ENCODE measurements at places on chromosomes 2 and 18.

DNA sequence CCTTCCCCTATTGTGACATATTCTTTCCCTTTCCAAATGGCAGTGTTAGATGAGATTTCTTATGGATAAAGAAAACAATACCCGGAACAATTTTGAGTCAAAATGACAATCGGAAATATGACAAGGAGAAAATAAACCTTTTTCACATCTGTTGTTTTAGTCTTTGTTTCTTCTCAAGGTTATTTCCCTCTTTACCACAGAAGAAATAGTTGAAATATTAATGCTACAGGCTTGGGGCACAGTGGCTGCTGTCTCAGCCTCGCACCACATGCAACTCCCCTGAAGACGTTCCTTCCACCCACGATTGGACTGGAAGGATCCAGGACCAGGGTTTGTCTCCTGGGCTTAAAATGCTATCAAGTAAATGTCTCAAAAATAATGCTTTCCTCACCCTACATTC is 77.6 kb downstream of the FHOD3 start:
- DNase-seq, result no peak

- DNase-seq, result no peak
Measured at GRCh38 chr2:162458240-162458639, 114.3 kb downstream of the GCA start.

DNA sequence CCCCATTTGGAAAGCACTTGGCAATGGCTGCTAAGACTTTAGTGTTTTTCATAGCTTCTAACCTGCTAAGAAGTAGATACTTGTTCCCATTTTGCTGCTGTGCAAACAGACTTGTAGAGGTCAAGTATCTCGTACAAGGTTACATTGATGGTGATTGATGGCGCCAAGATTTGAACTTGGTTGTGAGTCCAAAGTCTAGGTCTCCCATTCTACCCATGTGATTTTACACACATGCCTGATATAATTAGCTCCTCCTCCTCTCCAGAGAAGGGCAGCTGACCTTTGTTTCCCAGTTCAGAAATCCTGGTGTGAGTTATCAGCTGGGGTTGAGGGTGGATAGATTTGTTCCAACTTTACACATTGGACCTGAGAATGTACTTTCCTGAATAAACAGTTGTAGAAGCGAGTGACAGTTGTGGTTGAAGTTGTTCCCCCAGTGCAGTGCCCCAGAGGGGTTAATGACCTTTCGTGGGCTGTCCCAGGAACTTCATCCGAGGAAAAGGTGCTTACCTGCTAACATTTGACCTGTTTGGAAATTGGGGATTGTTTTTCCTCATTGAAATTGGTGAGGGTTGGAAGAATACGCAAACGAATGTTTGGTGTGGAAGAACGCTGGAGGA is 10.4 kb downstream of the TCF7L1 start:
- no peak for DNase-seq

DNA sequence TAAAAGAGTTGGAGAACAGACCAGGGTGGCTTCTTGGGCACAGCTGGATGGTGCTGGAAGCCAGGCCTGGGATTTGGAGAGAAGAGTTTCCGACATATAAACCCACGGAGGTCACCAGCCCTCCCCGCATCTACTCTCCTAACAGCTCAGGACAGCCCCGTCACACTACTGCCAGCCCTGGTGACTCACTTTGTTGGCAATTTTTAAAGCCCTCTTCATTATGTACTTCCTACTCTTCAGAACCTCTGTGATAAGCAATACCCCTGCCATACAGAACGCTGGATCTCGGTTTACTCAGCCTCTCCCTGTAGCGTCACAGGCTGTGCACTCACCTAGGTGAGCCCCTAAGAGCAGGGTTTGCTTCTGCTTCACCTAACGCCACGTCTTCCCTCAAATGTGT is 48.1 kb downstream of the ID2 start:
- no peak for DNase-seq

- DNase-seq, result peak; percentile 21
Measured at GRCh38 chr2:127859712-127860085, 1.7 kb upstream of the POLR2D start.

- no peak for DNase-seq
Measured at GRCh38 chr2:136013136-136013685, 27.8 kb upstream of the DARS1 start.

- no peak for DNase-seq
Measured at GRCh38 chr18:78893281-78894032, 86.2 kb upstream of the SALL3 start.

DNA sequence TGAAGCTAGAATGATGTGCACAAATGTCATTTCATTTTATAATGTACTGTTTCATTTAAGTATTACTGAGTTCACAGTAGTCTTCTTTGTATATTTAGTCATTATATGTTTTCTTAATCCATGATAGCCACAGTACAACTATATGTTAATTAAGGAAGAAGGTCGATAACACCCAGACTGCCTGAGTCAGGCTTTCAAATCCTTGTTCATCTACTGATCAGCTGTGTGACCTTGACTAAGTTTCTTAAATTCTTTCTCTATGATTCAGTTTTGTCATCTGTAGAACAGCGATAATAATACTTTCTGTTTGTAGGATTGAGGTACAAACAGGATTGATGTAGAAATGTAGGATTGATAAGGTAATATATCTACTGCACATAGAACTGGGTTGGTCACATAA is 5.4 kb downstream of the GCC2 start:
- DNase-seq, result no peak

DNA sequence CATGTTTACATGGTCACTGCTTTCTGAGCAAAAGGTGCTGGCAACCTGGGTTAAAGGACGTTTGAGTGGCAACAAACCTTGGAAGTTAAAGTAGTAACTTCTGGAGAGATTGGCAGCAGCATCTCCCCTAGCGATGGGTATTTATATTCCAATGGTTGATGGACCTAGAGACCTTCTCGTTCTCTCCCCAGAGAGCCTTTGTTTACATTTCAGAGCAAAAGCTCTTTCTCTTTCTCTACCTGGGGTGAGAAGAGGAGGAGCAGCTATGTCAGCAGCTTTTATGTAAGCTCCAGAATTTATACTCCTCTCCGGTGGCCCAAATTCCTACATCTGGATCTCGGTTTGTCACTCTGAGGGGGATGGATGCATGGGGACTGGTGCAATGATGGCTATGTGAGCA is 213.7 kb upstream of the ARL4C start:
- DNase-seq, result no peak

- peak; percentile 56 for DNase-seq
Measured at GRCh38 chr2:237072067-237072931, 13.4 kb upstream of the COPS8 start.

- no peak for DNase-seq
Measured at GRCh38 chr2:10228611-10229365, 73.9 kb upstream of the HPCAL1 start.

DNA sequence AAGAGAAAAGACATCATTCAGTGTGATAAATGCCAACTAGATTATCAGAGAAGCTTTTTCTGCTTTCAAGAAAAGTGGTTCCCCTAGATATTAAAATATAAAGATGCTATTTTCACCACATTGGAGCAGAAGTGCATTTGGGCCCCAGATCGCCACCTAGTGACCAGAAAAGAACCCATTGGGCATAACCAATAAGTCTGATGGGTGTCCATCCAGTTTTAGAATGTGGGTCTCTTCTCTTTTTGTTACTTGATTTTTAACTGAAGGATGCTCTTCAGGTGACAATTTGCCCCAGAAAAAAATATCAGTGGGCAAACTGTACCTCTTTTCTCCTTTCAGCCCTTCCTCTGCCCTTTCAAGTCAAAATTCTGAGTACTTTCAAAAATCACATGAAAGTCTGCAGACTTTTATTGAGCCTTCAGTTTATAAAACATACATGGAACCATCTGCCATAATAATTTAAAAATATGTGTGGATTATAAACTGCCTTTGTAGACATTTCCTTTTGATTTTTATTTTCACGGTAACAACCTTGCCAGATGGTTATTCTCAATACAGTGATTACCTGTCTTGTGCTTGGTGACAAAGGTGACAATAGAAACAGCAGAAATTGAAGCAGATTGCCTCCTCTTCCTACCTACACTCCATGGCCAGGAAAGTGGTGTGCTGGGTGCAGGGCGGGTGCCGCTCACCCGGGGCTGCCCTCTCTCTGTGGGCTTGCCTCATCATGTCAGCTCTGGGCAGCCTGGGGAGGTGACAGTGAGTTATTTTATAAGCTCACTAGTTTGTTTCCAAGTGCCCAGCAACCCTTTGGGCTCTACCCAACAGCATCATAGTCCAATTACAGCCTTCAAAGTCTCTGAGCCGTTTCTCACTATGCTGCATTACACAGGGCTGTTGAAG is 124.5 kb downstream of the DCDC2C start:
- DNase-seq, result no peak

- no peak for DNase-seq
Measured at GRCh38 chr2:9975805-9976447, 24.4 kb downstream of the GRHL1 start.

DNA sequence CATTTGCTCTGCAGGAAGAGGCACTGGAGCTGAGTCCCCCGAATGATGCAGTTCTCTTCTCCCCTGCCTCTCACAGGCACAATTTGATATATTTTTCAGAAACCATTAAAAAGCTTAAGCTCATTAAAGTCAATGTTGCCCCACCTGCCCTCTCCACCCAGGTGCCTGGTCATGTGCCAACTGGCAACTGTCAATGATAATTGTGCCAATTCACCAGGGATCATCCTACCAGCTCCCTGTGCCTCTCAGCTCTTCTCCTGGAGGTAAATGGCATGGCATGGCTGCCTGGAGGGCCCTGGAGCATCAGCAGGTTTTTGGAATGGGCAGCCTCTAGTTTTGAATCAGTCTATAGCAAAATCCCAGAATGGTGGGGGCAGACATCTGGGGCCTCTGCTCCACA is 279.6 kb upstream of the ID2 start:
- DNase-seq, result no peak

- DNase-seq, result no peak
Measured at GRCh38 chr18:3782901-3783300, 332.9 kb downstream of the TGIF1 start.

DNA sequence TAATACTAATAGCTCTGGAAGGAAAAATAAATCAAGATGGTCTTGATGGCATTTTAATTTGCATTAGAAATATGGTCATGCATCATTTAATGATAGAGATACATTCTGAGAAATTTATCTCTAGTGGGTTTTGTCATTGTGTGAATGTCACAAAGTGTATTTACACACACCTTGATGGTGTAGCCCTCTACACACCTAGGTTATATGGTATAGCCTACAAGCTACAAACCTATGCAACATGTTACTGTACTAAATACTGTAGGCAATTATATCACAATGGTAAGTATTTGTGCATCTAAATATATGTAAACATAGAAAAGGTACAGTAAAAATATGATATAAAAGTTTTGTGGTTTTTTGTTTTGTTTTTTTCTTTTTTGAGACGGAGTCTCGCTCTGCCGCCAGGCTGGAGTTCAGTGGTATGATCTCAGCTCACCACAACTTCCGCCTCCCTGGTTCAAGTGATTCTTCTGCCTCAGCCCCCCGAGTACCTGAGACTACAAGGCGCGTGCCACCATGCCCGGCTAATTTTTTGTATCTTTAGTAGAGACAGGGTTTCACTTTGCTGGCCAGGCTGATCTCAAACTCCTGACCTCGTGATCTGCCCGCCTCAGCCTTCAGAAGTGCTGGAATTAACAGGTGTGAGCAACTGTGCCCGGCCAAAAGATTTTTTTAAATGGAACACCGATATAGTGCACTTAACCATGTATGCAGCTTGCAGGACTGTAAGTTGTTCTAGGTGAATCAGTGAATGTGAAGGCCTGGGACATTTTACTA is 83.7 kb upstream of the UBXN4 start:
- peak; percentile 12 for DNase-seq

GRCh38 chr2:216930716-216931115 is 70.9 kb upstream of the TNP1 start:
- no peak for DNase-seq

DNA sequence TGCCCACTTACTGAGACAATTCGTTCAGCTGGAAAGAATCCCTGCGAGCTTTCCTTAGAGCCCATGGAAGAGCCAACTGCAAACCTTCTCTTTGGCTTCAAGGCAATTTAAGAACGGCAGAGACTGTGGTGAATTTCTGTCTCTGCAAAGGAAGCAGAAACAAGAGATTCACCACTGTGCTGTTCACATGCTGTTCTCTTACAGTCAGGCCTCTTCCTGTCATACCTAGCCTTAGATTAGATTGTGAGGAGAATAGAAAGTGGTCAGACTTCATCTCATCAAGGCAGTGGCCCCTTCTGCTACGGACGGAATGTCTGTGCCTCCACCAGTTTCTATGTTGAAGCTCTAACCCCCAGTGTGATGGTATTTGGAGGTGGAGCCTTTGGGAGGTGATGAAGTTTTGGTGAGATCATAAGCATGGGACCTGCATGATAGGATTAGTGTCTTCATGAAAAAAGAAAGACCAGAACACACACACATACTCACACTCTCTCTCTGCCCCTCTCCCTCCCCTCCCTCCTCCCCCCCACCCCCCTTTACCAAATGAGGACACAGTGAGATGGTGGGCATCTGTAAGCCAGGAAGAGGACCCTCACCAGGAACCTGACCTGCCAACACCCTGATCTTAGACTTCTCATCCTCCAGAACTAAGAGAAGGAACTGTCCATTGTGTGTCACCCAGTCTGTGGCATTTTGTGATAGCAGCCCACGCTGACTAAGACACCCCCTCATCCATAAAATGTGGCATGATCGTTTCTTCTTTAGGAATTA is 45.6 kb upstream of the NRP2 start:
- DNase-seq, result no peak

- no peak for DNase-seq
Measured at GRCh38 chr2:187769437-187769836, 215.2 kb upstream of the TFPI start.

DNA sequence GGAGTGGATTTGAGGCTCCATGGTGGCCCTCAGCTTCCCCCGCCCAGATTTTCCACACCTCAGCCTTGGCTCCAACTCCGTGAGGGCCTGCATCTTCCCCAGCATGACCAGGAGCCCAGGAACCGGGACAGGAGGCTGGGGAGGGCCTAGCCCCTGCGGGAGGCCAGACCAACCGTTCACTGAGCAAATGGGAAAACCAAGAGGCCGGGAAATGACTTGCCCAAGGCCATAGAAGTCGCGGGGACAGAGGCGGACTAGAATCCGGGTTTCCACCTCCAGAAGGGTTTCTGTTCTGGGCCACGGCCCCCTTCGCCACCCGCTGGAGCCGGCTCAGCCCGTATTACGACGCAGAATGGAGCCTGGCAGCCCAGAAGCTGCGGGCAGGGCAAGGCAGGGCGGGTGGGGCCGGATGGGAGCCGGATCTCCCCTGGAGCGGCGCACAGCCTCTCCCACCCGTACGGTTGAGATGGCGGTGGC is 7.9 kb upstream of the CRYBA2 start:
- no peak for DNase-seq

DNA sequence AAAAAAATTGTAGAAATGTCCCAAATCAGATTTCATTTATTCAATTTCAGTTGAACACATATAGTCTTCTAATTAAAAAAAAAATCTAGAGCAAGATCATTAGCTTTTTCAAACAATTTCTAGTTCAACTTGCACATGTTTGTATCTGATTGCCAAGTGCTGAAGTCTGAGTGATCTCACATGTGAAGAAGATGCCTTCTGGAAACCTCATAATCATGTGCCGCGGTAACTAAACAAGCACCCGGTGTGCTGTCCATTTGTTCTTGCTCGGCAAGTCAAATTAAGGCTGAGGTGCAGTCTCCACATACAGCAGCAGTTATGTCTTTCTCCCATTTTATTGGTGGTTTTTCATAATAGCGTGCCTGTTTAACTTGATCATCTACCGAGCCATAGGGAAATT is 18.7 kb downstream of the CABLES1 start:
- no peak for DNase-seq

Data from stimulated activated CD8-positive, alpha-beta memory T cell treated with anti-CD3 and anti-CD28 coated beads, Interleukin-7, amount 100 ng/mL, for 24 hours (primary cell).